ENCODE measurements at places on chromosomes 13 and 19.

- DNase-seq: no peak
Observed at GRCh38 chr19:35909684-35910035, 1.6 kb upstream of the TYROBP start.

GRCh38 chr13:97043302-97043701 lies 49.0 kb upstream of the OXGR1 start:
- no peak for DNase-seq

DNA sequence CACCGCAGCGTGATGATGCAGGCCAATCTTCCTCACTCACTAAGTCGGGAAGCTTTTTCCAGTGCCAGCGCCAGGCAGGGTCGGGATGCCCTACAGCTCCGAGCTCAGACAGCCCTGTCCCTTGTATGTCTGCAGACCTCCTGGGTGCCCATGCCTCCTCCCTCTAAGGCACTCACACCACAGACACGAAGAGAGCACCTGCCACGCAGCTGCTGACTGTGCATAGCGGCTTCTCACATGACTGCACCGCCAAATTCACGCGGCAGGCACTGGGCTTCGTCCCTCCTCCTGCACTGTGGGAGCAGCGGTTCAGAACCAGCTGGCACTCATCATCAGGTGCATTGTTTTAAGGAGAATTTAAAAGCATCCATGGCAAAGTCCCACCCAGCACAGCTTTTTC lies 88.1 kb downstream of the SLC7A1 start:
- no peak for DNase-seq

DNA sequence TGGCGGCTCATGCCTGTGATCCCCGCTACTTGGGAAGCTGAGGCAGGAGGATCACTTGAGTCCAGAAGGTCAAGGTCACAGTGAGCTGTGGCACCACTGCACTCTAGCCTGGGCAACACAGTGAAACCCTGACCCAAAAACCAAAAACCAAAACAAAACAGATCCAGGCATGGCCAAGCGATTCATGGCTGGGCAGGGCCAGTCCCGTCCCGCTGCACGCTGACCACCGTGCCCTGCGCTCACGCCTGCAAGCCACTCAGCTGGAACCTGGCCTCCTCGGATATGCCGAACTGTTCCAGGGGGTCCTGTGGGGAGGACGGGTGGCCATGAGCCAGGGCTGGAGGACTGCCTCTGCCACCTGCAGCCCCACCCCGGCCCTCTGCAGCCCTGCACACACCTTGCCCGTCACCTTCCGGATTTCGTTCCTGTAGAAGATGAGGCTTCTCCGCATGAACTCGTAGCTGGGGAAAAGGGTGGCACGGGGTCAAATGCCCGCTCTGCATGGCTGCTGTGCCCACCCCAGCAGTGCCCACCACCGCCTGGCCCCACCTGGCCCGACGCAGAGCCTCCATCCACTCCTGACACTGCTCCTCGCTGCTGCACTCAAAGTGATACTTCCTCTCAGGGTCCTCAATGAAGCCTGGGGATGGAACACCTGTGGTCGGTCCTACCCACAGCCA lies 2.4 kb downstream of the PLEKHJ1 start:
- no peak for DNase-seq

GRCh38 chr13:50376895-50377575 lies 361.8 kb downstream of the KCNRG start:
- DNase-seq: no peak

GRCh38 chr19:12933287-12934072 lies at the start of gene FARSA:
Gene FARSA (minus strand): TSS chr19:12933711. CDS start chr19:12933696, 15 bp downstream.
- peak; percentile 92 for DNase-seq

DNA sequence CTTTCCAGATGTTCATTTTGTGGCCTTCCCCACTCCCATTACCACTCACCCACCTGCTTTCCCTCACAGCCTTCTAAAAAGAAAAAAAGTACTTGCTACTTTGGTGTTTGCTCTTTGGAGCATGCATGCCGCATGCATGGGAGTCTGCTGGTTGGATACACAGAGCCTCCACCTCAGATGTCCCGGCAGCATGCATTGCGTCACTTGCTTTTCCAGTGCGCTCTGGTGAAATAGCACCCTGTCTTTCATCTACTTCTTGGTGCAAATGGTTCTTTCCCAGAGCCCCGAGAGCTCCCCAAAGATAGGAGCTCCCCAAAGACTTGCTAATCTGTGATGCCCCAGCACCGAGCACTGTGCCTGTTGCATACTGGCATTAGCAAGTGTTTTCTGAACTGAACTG lies 333.2 kb upstream of the ZNF507 start:
- DNase-seq: no peak

- DNase-seq: no peak
Observed at GRCh38 chr13:76148926-76149325, 512.8 kb downstream of the LMO7 start.
